ENCODE measurements at places on chromosomes 11 and 22.

DNA sequence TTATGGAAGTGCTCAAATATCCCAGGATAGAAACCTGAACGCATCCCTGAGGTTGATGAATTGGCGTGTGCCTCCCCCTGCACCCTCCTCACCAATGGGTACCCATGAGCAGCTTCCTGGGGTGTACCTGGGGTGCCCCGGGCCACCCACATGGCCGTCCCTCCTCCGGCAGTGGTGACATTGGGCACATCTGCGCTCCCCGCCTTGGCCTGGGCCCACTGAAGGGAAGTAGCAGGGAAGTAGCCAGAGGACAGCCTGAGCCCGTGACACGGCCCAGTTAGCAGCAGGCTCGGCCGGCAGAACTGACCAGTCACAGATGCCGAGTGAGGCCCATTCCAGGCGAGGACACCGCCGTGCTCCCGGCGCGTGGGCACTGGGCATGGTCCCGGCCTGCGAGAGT lies 16.7 kb downstream of the MRPL23 start:
- DNase-seq, result no peak

- DNase-seq, result no peak
These were observed 5.1 kb upstream of the P2RX6 start for GRCh38 chr22:21009638-21010425.

- DNase-seq, result no peak
These were observed 7.0 kb upstream of the LYVE1 start for GRCh38 chr11:10575346-10576034.

GRCh38 chr11:77710358-77710757 lies 72.8 kb upstream of the CLNS1A start:
- DNase-seq, result no peak

DNA sequence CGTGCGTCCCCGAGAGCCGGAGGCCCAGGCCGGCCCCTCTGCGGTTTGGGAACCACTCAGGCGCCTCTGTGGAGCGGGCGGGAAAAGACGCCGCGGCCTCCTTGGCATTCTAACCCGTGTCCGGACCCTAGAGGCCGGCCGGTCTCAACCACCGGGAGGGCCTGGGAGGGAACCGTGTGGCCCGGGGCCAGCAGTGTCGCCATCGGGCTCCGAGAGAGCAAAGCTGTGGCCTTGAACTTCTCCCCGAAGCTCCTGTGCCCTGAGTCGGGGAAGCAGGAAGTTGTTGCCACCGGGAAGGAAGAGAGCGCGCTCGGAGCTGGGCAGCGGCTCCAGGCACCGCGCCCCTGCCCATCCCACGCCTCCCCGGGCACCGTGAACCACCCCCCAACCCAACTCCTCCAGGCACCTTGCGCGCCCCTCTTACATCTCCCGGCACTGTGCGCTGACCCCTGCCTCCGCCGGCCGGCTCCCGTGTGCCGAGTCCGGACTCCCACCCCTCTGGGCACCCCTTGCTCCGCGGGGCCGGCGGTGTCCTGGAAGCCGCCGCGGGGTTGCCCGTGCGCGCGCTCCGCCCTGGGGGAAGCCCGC lies 80.0 kb upstream of the PPARA start:
- no peak for DNase-seq

GRCh38 chr22:24463071-24463760 lies 31.9 kb upstream of the UPB1 start:
- no peak for DNase-seq

DNA sequence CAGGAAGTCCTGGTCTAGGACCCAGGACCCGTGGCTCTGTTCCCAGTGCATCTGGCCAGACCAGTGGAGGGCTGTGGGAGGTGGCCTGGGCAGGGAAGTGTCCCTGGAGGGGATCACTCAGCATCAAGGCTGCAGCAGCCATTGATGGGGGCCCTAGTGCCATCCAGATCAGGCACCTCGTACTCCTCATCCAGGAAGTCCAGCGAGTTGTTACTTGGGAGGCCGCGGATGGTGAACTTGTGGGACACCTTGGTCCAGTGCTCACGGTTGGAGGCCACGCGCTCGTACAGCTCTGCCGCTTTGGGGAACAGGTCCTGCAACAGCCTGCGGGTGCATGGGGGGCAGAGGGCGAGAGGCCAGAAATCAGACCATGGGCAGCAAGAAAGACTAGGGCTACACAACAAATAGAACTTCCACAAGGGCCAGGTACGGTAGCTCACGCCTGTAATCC lies 96.9 kb downstream of the PDE2A start:
- DNase-seq, result no peak

Data from fibroblast of skin of left biceps (primary cell).